ENCODE measurements at places on chromosomes 5 and 9.

- no peak for DNase-seq
Measured at GRCh38 chr5:132890817-132891216, 17.3 kb downstream of the LEAP2 start.

DNA sequence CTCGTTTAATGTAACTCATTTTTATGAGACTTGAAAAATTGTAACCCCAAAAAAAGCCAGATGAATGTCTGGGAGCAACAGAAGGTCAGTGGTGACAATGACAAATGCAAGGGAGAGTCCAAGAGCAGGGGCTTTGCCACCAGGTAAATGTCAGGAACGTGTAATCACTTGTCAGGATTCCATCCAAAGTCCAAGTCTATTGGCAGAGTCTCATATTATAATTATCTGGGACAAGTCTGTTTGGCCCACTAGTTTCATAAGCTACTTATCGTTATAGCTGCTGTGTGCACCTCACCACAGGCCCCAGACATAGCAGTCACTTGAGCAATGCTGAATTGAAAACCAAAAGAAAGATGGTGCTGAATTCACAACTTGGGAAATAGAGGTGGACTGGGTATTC is 180.8 kb downstream of the DNAH5 start:
- DNase-seq = no peak

DNA sequence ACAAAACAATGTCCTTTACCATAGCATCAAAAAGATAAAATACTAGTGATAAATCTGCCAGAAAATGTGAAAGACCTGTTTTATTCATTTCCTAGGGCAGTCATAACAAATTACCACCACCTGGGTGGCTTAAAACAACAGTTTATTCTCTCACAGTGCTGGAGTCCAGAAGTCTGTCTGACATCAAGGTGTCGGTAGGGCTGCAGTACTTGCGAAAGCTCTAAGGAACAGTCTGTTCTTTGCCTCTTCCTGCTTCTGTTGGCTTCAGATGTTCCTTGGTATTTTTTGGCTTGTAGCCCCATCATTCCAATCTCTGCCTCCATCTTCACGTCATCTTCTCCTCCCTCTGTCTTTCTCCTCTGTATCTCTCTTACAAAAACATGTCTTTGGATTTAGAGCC is 51.0 kb downstream of the PTPDC1 start:
- DNase-seq = no peak

GRCh38 chr5:58453306-58453705 is 6.6 kb downstream of the PLK2 start:
- DNase-seq = no peak

DNA sequence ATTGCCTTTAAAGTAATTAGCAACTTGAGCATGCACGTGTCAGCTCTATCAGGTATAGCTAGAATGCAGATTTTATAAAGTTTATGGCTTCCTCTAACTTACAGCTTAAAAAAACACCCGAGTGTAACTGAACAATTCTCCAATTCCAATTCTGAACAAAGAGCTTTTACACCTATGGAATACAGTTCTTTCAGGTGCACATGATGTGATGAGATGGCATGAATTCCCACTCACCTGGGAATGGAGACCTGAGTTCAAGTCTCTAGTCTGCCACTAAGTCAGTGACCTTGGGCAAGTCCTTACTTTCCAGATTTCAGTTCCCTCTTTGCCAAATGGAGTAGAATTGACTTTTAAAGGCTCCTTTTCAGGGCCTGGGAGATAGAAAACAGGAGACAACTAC is 1.8 kb downstream of the ZFAND5 start:
- no peak for DNase-seq

DNA sequence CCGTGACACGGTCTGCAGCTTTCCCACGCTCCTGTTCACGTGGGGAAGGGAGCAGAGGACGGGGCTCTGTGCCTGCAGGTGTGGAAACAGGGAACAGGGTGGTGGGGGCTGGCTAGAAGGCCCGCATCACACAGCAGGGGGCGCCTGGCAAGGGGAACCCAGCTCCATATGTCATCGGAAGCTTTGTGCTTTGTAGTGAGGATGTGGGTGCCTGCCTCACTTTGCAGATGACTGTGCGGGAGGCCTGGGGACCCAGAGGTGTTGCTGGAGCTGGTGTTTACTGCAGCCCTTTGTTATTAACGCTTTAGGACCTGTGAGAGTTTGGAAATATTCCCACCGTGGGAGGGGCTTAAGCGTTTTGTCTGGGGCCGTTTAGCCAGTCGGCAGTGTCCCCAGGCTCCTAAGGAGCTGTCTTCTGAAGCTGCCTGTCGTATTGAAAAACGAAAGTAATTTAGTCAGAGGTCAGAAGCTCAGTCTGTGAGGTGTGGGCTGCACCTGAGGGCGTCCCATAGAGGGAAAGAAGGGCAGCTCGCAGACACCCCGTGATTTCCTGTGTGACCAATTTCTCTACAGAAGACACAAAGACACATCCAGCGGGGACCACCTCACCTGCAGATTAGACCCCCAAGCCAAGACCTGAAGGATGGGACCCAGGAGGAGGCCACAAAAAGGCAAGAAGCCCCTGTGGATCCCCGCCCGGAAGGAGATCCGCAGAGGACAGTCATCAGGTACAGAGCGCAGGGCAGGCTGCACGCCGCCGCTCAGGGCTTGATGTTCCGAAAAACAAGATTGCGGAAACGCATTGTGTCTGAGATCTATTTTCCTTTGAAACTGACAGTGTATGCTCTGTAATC is 9.1 kb downstream of the MAN1B1 start:
- peak; percentile 90 for DNase-seq

DNA sequence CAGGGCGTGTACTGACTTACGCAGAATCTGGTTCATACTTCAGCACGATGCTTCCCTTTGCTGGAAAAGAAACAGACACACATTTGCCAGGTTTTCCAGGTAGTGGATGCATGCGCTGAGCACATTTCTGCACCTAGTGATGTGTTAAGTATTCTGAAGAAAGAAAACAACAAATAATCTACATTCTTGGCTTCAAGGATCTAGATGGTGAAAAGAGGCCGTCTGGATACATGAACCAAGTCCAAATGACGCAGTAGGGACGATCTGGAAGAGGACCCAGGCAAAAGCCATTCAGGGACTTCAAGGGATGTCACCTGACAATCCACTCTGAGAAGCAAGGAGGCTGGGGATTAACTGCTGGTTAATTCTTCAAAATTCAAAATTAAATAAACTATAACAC is 30.4 kb downstream of the NSUN2 start:
- no peak for DNase-seq

Measured in activated CD8-positive, alpha-beta memory T cell treated with anti-CD3 and anti-CD28 coated beads for 24 hours (primary cell).